ENCODE measurements at places on chromosomes 4 and X. TPM values are rescaled to one million over a fixed set of nuclear protein-coding genes. Genes with fewer than 3 reads are reported as not detected.

GRCh38 chr4:1416948-1417260 is 10.7 kb upstream of the NKX1-1 start:
- peaks cover 6% of the 10 kb centered on the region for H3K4me1 ChIP-seq
- no peak for DNase-seq
- no peak overlapping the region for H3K4me3 ChIP-seq
- H3K27me3 ChIP-seq, result no peaks in the 10 kb centered on the region

GRCh38 chr4:82630079-82630478 is 68.3 kb upstream of the TMEM150C start:
- DNase-seq, result no peak
- H3K4me3 ChIP-seq, result no peak overlapping the region
- H3K36me3 ChIP-seq, result no peaks in the 10 kb centered on the region
- H3K27me3 ChIP-seq, result no peaks in the 10 kb centered on the region

SMIM43 gene
- total RNA-seq, result not detected

DNA sequence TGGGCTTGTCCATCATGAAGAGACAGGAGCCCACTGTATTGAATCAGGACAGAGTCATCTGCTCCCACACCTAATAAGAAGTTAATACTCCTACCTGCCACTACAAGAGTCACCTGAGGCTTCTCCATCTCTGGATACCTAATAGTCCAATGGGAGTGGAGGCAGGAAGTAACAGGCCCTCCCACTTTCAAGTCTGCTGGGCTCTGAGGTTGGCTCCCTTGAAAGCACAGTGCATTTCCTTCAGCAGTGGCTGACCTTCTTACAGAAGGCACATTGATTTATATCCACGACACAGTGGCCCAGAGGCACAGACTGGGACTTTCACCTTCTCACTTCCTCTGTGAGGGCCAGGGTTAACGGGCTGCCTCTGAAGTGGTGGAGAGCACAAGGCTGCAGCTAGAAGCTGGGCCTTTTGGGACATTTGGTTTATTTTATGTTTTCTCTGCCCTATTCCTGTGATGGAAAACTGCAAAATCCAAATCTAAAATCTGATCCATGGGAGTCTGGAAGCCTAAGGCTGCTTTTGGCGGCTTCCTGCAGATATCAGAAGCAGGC is 38.1 kb downstream of the FRG2 start:
- H3K27ac ChIP-seq, result no peak overlapping the region
- H3K36me3 ChIP-seq, result no peaks in the 10 kb centered on the region
- no peak for DNase-seq
- H3K4me3 ChIP-seq, result no peak overlapping the region

- no peaks in the 10 kb centered on the region for H3K27me3 ChIP-seq
- peak; percentile 33 for DNase-seq
- H3K27ac ChIP-seq, result peak overlapping the region; percentile 99
- peaks cover 23% of the 10 kb centered on the region for H3K36me3 ChIP-seq
- H3K4me1 ChIP-seq, result peaks cover 18% of the 10 kb centered on the region
Observed at GRCh38 chrX:49041744-49042580, 1.2 kb downstream of the TFE3 start.

- H3K4me1 ChIP-seq, result no peaks in the 10 kb centered on the region
- H3K4me3 ChIP-seq, result no peak overlapping the region
- no peaks in the 10 kb centered on the region for H3K27me3 ChIP-seq
- no peak overlapping the region for H3K27ac ChIP-seq
Observed at GRCh38 chr4:102599455-102599854, 98.3 kb downstream of the NFKB1 start.

GRCh38 chr4:78065508-78066192 is 8.5 kb downstream of the FRAS1 start:
- no peaks in the 10 kb centered on the region for H3K27me3 ChIP-seq
- H3K4me3 ChIP-seq, result no peak overlapping the region
- H3K36me3 ChIP-seq, result no peaks in the 10 kb centered on the region
- H3K27ac ChIP-seq, result no peak overlapping the region

MAP9 gene
- total RNA-seq, result 7.1 TPM

MXRA5 gene
- total RNA-seq, result 5.2 TPM

DNA sequence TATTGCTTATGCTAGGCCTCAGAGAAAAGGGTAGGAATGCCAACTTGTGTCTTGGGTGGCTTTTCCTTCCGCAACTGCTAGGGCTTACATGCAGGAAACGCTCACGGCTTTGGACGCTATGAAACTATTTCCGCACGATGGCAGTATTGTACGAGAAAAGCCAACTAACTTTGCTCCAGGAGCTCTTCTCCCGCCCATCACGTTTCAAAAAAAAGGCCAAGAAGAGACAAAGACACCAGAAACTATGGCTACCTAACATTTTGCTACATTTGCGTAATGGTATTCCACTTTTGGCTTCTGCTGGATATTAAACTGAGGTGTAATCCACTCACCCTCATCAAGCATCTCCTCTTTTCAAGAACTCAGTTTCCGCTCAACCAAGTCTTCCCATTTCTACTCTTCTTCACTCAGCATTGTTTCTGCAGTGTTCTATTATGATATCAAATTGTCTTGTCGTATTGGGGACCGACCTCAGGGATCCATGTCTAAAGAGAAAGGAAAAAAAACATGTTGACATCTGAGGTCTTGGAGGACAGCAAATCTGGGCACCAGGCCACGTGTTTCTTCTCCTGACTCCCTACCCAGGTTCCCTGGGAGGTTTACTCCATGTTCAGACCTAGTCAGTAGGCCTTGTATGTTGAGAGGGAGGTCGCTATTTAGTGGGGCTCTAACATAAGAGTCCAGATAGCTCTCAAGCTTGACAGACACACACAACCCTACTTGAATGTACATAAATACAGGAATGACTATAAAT is 239.4 kb upstream of the STK26 start:
- no peak overlapping the region for H3K27ac ChIP-seq
- H3K36me3 ChIP-seq, result no peaks in the 10 kb centered on the region
- H3K4me3 ChIP-seq, result peak overlapping the region; percentile 22

TRIM61 gene
- total RNA-seq, result 1.0 TPM

NAP1L3 gene
- total RNA-seq, result 0.59 TPM

DNA sequence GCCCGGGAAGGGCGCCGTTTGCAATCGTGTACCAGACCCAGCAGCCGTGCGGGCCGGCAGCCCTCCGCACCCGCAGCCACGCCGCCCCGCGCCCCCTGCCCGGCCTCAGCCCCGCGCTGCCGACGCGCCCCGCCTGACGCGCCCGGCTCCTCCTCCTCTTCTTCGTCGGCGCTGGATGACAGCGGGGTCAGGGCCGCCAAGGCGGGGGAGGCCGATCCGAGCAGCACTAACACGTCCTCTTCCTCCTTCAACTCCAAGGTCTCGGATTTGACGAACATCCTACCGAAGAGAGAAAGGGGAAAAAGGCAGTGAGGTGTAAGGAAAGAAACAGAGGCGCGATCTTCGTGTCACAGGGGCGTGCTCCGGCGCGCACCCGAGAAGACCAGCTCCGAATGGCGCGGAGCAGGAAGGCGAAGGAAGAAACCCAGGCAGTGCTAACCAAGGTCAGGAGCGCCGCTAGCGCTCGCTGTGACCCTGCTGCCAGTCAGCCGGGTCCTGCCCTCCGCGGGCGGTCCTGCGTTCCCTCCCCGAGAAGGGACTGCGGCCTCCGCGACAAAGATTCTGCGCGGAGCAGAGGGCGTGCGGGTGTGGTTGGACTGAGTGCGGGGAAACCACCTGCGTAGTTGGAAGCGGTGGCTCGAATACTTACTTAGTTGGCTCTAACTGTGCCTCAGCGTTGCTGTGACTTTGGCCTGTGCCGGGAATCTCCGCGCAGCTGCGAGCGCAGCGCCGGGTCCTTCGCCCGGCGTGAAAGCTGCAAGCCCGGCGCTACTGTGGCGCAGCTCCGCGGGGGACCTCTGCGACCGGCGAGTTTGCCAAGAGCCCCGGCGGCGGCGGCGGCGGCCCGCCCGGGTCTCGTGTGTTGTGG is 548 bp downstream of the NEUROG2 start:
- DNase-seq, result peak; percentile 89
- peak overlapping the region; percentile 54 for H3K4me3 ChIP-seq
- H3K4me1 ChIP-seq, result peaks cover 47% of the 10 kb centered on the region
- no peaks in the 10 kb centered on the region for H3K36me3 ChIP-seq
- peaks cover 37% of the 10 kb centered on the region for H3K27me3 ChIP-seq
- no peak overlapping the region for H3K27ac ChIP-seq

DNA sequence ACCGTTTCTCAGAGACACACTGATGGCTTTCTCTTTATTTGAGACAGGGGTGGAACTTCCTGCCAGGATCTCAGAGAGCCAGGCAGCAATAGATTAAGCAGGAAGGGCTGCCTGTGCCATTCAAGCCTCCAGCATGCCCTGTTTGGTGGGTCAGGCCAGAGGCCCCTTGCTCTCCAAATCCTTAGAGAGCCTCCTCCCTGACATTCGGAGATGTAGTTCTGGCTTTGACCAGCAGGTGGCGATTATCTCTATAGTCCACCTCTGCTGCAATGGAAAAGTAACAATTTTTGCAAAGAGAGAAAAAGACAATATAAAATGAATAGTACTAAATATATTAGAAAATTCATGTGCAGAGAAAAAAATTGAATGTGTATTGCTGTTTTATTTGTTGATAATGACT is 93.9 kb downstream of the NXF2B start:
- H3K4me1 ChIP-seq, result no peaks in the 10 kb centered on the region
- H3K36me3 ChIP-seq, result no peaks in the 10 kb centered on the region
- no peak for DNase-seq
- no peak overlapping the region for H3K4me3 ChIP-seq
- H3K27me3 ChIP-seq, result no peaks in the 10 kb centered on the region

DNA sequence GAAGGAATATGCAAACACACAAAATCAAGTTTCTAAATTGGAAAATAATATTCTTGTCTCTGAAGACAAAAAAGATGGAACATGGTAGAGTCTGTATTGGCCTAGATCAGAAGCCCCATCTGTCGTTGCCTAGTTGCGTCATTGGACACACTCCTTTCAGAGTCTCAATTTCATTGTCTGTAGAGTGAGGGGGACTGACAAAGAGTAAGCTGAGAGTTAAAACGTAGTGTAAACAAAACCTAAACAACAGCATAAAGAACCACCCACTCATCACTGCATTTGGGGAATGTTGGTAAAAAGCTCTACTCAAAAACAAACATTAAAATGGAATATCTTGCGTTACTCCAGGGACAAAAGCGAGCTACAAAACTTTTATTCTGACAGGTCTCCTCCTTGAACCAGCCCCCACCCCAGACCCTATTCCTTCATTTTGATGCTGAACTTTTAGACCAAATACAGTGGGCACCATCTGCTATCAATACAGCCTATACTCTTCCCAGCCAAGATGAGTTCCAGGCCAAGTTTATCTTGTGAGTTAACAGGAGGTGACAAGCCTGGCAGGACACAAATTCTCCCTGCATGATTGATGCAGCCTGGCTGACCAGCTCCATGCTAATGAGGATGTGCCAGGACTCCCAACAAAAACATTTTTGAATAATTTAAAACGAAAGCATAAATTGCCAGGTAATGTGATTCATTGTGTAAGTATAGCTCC is 125.2 kb downstream of the COL25A1 start:
- no peak overlapping the region for H3K27ac ChIP-seq
- H3K4me1 ChIP-seq, result no peaks in the 10 kb centered on the region
- H3K4me3 ChIP-seq, result no peak overlapping the region
- no peaks in the 10 kb centered on the region for H3K27me3 ChIP-seq

MAGEE2 gene
- 0.22 TPM for total RNA-seq

- DNase-seq, result no peak
- no peak overlapping the region for H3K27ac ChIP-seq
- no peaks in the 10 kb centered on the region for H3K36me3 ChIP-seq
- H3K4me3 ChIP-seq, result no peak overlapping the region
- H3K27me3 ChIP-seq, result no peaks in the 10 kb centered on the region
Observed at GRCh38 chr4:8333726-8334460, 64.3 kb downstream of the HTRA3 start.

SSX4 gene
- not detected for total RNA-seq

- H3K27me3 ChIP-seq, result no peaks in the 10 kb centered on the region
- no peak for DNase-seq
- H3K36me3 ChIP-seq, result no peaks in the 10 kb centered on the region
- no peak overlapping the region for H3K27ac ChIP-seq
- no peak overlapping the region for H3K4me3 ChIP-seq
Observed at GRCh38 chr4:73452953-73453700, 17.1 kb downstream of the AFP start.

GRCh38 chr4:183130328-183131155 is 31.5 kb downstream of the WWC2 start:
- H3K27me3 ChIP-seq, result no peaks in the 10 kb centered on the region
- DNase-seq, result no peak
- no peaks in the 10 kb centered on the region for H3K4me1 ChIP-seq
- no peak overlapping the region for H3K27ac ChIP-seq
- no peaks in the 10 kb centered on the region for H3K36me3 ChIP-seq
- H3K4me3 ChIP-seq, result no peak overlapping the region

CSN1S1 gene
- not detected for total RNA-seq

- no peaks in the 10 kb centered on the region for H3K36me3 ChIP-seq
- no peak overlapping the region for H3K4me3 ChIP-seq
- H3K27ac ChIP-seq, result no peak overlapping the region
- no peaks in the 10 kb centered on the region for H3K4me1 ChIP-seq
- no peaks in the 10 kb centered on the region for H3K27me3 ChIP-seq
Observed at GRCh38 chrX:154979629-154980028, 42.9 kb downstream of the F8 start.

OTC gene
- not detected for total RNA-seq

PPP2R3B gene
- 12.8 TPM for total RNA-seq

SPANXD gene
- total RNA-seq, result not detected

DNA sequence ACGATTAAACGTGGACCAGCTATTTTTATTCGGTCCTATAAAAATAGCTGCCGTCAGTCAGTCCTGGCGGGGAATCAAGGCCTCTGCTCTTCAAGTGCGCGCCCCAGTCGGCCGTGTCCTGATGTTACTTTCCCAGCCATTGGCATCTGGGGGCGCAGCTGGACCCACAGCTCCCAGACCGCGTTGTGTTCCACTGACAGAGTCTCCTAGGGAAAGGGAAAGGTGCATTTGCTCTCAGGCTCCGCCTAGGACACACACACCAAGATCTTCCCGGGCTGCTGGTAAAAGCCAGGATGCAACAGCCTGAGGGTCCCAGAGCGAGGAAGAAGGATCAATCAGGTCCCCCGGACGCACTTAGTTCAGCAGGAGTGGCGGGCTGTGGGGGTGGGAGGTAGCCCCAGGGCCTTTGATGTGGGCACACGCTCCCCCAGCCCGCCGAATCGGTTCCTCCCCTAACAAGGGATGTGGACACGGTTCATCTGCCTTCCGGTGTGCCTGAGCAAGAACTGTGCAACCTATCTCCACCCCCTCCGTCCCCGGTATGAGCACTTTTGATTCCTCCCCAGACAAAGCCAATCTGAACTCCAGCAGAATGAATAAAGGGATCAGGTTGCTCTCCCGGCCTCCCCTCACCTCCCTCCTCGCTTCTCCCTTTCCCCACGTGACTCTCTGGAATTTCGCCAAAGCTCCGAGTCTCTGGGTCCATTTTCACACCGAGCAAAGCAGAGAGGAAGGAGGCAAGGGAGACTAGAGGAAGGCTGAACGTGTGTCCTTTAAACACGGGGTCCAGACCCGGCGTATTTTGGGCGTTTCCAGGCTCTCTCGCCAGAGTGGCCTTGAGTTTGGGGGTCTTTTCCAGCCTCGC is 626 bp upstream of the FRAS1 start:
- H3K27ac ChIP-seq, result peak overlapping the region; percentile 21
- H3K4me3 ChIP-seq, result peak overlapping the region; percentile 64
- H3K27me3 ChIP-seq, result peaks cover 17% of the 10 kb centered on the region
- no peaks in the 10 kb centered on the region for H3K36me3 ChIP-seq

CT55 gene
- total RNA-seq, result not detected

- H3K27me3 ChIP-seq, result no peaks in the 10 kb centered on the region
- peak overlapping the region; percentile 3 for H3K27ac ChIP-seq
- no peaks in the 10 kb centered on the region for H3K4me1 ChIP-seq
- no peaks in the 10 kb centered on the region for H3K36me3 ChIP-seq
Observed at GRCh38 chr4:147370473-147370872, 110.4 kb upstream of the EDNRA start.
